ENCODE measurements at places on chromosomes 16 and 17.

GRCh38 chr16:66898207-66898606, 17.9 kb downstream of the PDP2 start:
- DNase-seq, result no peak

DNA sequence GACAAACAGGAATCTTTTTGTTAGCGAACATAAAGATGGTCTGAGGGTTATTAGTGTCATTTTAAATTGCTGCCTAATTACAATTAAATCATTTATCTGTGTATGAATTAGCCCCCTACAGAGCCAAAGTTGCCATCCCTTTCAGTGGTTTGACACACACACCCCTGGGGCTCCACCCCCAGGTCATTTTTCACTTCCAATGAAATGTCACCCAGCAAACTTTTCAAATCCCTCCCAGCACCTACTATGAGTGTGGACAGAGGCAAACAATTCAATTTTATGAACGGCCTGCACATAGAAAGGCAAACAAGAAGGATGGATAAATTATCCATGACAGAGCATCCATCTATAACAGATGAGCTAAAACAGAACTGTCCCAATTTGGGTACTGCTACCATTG, 2.4 kb downstream of the MYH10 start:
- no peak for DNase-seq

DNA sequence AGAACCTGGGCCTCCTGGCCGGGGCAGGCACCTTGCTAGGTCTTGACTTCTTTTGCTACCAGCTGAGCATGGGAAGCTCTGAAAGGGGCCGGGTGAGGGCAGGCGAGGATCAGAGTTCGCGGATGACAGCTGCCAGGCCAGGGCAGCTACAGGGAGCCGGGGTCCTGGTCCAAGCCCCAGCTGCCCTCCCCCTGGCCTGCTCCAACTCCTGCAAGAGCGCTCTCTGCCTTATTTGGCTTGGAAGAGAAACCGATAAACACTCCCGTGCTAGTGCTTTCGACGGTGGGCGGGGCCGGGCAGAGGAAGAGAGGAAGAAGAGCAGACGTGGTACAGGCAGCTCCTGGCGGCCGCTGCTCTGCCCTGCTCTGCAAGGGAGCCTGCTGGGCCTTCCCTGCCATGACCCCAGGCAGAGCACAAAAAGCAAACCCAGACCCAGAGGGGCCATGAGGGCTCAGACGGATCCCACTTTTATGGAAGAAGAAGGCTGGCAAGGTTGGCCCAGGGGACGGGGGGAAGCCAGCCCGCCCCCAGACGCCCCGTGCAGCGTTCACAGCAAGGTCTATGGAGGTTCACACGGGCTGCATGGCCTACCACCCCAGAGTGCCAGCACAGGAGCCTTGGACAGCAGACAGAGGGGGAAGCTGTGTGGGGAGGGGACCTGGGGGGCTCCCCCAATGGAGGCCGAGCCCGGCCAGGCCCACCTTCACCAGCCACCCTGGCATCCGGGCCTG, 25.6 kb downstream of the PIEZO1 start:
- DNase-seq, result peak; percentile 68

DNA sequence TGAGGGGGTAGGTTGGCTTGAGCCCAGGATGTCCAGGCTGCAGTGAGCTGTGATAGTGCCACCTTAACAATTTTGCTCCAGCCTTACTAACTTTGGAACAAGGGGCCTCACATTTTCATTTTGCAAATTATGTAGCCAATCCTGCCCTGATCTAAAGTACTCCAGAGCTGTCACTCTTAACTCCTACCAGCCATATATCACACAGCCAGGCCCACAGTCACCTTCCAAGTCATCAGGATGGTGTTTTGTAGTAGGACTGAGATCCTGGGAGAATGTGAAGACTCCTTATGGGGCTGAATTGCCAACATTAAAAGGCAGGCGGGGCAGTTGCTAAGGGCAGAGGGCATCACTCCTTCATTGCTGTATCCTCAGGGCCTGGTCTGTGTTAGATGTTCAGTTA, 243.0 kb downstream of the MRTFB start:
- no peak for DNase-seq

DNA sequence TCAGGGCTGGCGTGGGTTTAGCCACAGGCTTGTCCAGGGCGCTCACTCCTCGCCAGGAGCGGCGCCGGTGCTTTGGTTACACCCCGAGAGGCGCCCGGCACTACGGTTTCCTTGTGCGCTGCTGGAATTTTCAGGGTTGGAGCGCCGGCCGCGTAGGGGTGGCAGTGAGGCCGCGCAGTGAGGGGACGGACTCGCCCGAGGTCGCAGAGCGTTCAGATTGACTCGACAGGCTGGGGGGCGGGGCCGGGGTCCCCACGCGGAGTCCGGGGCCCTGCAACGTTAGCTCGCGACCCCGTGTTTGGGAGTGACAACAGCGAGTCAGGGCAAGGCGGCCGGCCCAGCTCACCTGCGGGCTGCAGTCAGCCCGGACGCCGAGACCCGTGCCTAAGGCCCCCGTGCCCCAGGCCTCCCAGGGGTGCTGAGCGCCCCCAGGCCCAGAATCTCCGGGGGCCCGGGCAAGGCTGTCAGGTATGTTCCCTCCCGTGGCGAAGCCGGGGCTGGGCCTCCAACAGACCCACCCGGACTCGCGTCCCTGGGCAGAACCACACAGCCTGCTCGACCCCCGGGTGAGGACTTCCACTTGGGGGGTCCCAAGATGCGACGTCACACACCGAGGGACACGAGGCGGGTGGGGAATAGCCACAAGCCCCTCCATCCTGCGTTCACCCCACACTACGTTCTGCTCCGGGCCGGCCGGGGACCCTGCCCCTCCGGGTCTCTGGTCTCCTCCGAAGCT, 1.3 kb upstream of the ACTG1 start:
- DNase-seq, result peak; percentile 52

GRCh38 chr16:12289175-12290063, 312.9 kb downstream of the SNX29 start:
- DNase-seq, result no peak

- DNase-seq, result no peak
These were observed 10.7 kb upstream of the SMTNL2 start for GRCh38 chr17:4573669-4574068.

GRCh38 chr17:75102385-75102821, 7.4 kb upstream of the ARMC7 start:
- DNase-seq, result no peak

GRCh38 chr16:70778901-70779309, 22.1 kb downstream of the VAC14 start:
- DNase-seq, result peak; percentile 79

DNA sequence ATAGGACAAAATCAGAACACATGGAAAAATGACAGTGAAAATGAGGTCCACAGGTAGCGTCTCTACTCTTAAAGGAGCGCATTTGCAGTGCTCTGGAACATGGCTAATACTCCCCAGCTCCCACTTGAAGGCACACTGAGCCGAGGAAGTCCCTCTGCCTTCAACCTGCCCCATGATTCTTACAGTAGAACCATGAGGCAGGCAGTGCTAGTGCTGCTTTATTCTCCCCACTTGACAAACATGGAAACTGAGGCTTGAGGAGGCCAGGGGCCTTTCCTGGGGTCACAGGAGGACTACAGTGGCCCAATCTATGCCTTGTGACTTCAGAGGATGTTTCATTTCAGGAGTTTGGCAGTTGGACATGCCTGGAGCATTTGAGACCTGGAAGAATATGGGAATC, 244.1 kb upstream of the MAF start:
- no peak for DNase-seq

DNA sequence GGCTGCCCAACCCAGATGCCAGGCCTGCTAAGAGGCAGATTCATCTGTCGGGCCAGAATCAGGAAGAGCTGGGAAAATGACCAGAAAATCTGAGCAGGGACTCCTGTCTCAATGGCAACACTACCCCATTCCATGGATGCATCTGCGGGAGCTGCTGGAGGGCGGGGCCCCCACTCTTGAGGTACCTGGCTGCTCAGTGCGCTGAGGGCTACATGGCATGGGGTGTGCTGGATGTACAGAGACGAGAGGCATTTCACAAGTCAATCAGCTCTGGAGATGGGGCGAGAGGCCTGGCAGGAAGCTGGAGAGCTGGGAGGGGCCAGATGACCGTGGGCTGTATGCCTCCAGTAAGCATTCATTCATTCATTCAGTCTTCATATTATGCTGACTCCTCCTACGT, 6.4 kb downstream of the SDK2 start:
- DNase-seq, result no peak

DNA sequence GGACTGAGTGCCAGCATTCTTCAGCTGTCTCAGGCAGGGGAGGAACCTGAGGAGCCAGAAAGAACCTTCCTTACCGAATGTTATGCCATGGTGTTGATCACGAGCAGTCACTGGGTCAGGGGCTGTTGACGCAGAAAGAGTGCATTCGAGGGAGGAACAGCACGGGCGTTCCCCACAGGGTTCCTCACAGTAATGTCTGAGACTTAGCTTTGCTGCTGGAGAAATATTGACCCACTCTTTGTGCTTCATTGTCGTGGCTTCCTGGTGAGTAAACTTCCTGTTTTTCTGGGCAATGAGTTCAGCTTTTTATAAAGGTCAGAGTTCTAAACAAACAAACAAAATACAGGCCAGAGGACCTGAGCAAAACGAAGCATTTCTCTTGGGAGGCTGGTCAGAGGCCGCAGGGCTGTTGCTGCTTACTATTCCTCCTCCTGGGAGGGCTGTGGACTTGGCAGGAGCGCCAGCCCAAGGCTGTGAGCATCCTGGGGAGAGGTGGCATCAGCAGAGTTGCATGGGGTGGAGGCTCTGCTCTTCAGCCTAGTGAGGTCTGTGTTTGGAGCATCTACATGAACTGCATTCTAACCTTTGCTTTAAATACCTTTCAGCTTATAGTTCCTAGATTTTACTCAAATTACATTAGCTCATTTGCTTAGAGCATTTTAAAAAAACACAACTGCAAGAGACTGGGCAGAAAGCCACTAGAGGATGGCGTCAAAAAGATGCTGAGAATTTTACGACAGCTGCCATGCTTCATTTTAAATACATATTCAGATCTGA, 143.1 kb upstream of the CACNG5 start:
- DNase-seq, result no peak

GRCh38 chr16:54504372-54504771, 217.8 kb upstream of the IRX3 start:
- no peak for DNase-seq

GRCh38 chr17:49051269-49051668, 54.1 kb downstream of the IGF2BP1 start:
- DNase-seq, result no peak

- no peak for DNase-seq
These were observed 18.0 kb upstream of the MON1B start for GRCh38 chr16:77172951-77173350.

DNA sequence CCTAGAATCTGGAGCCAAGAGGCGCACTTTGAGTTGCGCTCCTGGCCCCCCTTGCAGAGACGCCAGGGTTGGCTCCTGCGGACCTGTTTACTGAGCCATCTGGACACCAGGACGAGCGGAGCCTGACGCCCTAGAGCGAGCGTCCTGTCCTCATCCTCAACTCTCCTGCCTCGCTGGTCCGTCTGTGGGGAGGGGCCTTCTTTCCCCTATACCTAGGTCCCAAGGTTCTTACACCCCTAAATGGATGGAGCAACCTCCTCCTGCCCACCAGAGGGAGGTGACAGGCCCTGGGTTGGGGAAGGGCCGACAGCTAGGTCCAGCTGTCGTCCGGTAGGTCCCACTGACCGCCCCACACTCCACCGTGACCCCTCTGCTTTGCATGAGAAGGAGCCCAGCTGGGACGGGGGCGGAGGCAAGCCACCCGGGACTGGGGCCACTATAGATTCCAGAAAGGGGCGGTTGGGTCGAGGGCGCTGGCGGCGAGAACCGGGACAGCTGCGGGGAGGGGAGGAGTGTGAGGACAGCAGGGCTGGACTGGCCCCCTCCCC, 3.1 kb upstream of the LHX1 start:
- no peak for DNase-seq

GRCh38 chr17:32479074-32479617, 7.6 kb upstream of the CDK5R1 start:
- no peak for DNase-seq

- no peak for DNase-seq
These were observed 146.8 kb downstream of the CRLF3 start for GRCh38 chr17:30677550-30678249.

- DNase-seq, result no peak
These were observed 14.0 kb downstream of the TERB1 start for GRCh38 chr16:66787427-66787826.

- DNase-seq, result no peak
These were observed 15.2 kb upstream of the IL34 start for GRCh38 chr16:70630960-70631745.

- DNase-seq, result no peak
These were observed 117.5 kb downstream of the IRX3 start for GRCh38 chr16:54169112-54169511.

- DNase-seq, result no peak
These were observed 21.0 kb downstream of the SNN start for GRCh38 chr16:11689031-11689840.

GRCh38 chr17:48627623-48628521, 1.7 kb upstream of the HOXB9 start:
- no peak for DNase-seq

DNA sequence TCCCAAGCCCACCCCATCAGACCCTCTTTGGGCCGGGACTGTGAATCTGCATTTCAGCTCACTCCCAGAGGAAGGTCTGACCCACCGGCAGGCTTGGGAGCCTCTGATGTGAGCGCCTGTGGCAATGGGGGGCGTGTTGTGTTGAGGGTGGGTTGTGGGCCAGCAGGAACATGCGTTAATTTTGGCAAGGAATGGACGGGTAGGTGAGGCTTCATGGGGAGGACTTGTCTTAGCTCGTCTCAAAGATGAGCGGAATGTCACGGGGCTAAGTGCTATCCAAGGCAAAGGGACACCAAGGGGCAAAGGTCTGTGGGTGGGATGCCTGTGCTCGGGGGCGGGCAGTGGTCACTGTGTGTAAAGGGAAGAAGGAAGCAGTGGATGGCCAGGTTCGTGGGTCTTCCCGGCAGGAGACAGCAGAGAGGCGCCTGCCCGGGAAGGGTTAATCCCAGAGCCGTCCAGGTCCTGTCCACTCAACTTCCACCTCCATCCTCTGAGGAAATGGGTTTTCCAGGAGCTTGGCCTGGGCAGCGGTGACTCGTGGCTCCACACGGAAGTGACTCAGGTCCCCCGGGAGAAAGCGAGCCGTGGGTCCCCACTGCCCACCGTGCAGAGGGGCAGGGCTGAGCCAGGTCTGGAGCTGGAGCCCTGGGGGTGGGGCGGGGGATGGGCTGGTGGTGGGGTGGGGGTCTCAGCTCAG, 17.4 kb downstream of the ADGRG1 start:
- DNase-seq, result no peak

GRCh38 chr17:72782985-72783701, 309.3 kb downstream of the SLC39A11 start:
- no peak for DNase-seq

DNA sequence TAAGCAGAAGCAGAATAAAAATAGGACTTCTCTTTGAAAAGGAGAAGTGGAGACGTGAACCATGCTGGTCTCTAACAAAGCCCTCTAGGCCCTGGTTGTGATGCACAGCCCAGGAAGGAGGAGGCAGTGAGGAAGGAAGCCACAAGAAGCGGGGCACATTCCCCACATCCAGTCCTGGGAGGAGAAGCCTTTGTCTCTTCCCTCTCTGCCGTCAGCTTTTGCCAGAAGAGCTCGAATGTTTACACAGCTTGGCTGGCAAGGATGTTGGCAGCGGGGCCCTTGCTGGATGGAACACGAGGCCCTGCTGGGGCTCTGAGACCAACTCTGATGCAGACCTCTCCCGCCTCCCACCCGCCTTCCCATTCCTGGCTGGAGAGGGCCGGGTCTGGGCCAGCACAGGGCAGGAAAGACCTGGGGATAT, 91.3 kb downstream of the MAF start:
- peak; percentile 64 for DNase-seq

GRCh38 chr17:81196505-81197408, 26.0 kb downstream of the CEP131 start:
- DNase-seq, result no peak

Measured in SHP77 treated with DMSO at 0.1 percent for 48 hours (cell line).